ENCODE measurements at places on chromosomes 11 and 22. TPM values are rescaled to one million over a fixed set of nuclear protein-coding genes. Genes with fewer than 3 reads are reported as not detected.

The LRRC74B gene
- 0.24 TPM for total RNA-seq

The HPX gene
- total RNA-seq = 3.4 TPM

DNA sequence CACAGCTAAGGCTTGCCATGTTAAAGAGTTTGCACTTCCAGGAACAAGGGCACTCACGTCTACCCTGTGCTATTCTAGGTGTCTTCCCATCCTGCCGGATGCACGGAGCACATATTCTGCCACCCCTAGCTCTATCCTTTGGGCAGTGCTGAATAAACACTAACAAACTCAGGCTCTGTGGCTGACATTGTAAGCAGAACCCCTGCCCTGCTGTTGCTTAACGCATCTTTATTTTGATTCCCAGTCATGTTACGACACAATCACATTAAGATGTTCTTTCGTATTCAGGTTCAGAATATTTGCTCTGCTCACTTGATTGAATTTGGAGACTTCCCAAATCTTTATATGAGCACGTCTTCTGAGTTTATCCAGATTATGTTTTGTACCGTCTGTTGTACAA, 3.7 kb upstream of the HDHD5 start:
- no peak for DNase-seq

The MYRF gene
- total RNA-seq = 14.2 TPM

GRCh38 chr11:66850588-66851238, 6.2 kb upstream of the LRFN4 start:
- DNase-seq = no peak

- no peak for DNase-seq
These were observed 99.2 kb upstream of the FGF3 start for GRCh38 chr11:69918231-69918937.

DNA sequence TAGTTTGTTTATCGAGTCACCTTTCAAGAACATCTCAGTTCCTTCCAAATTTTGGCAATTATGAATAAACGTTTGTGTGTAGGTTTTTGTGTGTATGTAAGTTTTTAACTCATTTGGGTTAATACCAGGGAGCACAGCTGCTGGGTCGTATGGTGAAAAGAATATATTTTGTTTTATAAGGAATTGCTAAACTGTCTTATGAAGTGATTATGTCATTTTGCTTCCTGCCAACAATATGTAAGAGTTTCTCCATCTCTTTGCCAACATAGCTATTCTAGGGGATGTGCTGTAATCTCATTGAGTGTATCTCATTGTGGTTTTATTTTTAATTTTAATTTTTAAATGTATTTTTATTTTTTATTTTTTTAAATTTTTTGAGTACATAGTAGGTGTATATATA, 27.3 kb downstream of the BCL2L13 start:
- DNase-seq = no peak

DNA sequence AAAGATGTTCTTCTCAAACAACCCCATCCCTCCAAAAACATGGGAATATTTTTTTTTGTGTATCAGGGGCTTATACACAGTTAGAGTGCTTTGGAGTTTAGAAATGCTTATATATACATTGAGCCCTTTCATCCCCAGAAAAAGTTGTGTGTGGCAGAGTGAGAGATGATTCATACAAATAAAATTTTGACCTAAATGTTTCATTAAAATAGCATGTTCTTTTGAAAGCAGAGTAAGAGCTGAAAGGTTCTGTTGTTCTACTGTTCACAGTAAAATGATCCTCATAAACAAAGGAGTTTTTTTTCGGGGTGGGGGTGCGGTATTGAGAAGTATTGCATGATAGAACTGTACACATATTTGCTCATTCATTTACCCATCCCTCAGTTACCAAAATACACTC, 512.4 kb downstream of the DLG2 start:
- peak; percentile 35 for DNase-seq

DNA sequence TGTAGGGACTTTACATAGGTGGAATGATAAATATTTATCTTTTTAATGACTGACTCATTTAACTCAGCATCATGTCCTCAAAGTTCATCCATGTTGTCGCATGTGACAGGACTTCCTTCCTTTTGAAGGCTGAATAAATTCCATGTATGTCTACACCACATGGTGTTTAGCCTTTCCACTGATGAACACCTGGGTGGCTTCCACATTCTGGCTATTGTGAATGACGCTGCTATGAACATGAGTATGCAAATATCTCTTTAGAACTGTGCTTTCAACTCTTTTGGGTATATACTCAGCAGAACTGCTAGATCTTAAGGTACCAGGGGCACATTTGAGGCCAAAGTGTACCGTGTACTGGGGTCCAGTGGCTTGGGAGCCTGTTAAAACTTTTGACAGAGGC, 24.1 kb downstream of the LARGE1 start:
- no peak for DNase-seq

GRCh38 chr11:1968454-1969002, 21.4 kb downstream of the MRPL23 start:
- DNase-seq = no peak

DNA sequence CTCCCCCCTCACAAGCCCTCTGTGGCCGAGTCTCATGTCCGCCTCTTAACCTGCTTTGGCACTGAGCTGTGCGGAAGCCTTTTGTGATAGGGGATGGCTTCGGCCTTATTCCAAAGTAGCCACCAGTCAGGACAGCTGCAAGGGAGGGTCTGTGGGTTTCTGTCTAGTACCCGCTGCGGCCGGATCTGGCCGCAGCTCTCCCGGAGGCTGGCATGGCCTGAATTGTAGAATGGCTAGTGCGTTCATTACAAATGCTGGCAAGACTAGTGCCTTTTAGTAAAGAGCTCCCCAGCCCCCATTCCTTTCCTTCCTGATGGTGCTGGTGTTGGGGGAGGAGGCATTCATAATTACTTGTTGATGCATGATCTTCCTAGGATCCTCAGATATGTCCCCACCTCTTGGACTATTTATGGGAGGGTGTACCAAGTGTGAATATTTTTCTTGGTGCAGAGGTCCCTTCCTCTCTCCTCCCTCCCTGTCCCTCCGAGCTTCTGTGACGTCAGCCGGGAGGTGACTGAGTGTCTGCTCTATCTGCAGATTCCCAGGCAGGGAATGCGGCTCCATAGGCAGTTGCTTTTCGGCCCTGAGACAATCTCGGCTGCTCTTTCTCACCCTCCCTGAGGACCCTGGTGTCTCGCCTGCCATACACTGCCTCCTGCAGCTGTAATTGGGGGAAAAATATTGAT, 108.7 kb upstream of the E2F8 start:
- DNase-seq = no peak

GRCh38 chr11:95923439-95923727, 524 bp downstream of the MTMR2 start:
- DNase-seq = no peak

- peak; percentile 26 for DNase-seq
These were observed 1.3 kb downstream of the C11orf42 start for GRCh38 chr11:6206456-6207180.

DNA sequence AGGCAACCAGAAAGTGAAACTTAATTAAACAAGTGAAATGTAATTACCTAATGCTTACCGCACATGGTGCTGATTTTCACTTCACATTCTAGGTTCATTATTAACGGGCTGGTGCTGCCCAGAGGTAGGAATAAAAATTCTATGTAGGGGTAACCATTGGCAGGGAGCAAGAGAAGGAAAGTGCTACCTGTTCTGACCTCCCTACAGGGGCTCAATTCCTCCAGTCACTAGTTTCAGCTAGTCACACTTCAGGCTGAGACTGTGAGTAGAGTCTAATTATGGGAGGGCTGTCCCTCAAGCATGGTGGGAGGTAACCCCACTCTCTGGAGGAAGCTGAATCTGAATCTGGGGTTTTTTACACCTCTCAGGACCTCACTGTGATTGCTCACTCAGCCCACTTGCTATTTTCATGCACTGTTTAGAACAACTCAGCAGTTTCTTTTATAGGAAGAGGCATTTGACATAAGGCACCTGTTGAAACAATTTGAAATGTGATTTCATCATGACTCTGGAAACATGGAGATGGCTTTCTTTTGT, 75.4 kb downstream of the MAML2 start:
- DNase-seq = no peak

GRCh38 chr11:131690362-131690761, 319.9 kb downstream of the NTM start:
- DNase-seq = no peak

DNA sequence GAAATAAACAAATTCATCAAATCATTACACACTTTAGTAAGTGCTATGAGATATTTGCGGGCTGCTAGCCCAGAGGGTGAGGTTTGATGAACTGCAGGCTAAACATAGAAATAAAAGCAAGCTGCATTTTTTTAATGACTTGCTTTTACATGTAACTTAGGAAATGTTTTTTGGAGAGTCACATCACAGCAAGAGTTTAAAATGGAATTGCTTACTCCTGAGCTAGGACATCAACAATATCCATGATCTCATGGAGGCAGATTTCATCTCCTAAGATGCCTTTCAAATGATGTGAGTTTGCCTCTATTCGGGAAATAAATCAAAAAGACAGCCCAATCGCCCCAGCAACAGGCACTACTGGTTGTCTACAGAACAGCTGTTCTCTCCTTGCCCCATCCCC, 73.4 kb upstream of the CD44 start:
- DNase-seq = no peak

GRCh38 chr11:17432002-17432401, 43.5 kb upstream of the KCNJ11 start:
- peak; percentile 66 for DNase-seq

DNA sequence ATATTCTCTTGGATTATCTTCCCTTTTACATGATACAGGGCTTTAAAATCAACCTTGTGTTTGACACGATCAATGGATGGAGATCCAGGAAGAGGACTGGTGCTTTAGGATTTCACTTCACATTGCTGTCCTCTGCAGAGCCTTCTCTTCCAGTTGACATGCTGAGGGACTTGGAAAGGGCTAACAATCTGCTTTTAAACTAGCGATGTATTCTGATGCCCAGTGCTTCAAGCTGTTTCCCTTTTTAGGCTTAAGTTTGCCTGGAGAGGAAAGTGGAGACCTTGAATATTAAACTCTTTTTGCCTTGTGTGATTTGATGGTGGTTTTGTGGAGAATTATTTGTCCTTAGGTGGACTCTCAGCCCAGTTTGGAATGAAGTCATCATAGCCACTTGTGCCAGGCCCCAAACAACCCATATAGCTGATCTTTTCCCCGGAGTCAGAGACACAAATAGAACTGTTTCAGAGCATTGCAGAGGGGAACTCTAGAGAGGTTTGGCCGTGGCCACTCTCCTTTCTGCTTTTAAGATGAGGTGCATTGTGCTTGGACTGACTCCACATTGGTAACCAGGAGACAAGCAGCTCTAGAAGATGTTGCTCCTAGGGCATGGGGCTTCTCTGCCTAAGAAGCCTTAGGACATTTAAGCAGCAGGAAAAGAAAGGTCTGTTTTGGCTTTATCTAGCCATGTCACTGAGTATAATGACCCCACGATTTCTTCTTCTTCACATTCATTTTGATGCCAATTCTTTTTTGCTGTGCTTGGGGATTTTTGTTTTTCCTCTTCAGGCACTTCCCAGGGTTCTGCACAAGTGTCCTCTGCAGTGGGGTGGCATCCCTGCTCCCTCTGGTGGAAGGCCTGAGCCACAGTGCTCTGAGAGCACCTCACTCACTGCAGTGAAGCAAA, 152.8 kb downstream of the NCAM1 start:
- peak; percentile 74 for DNase-seq

DNA sequence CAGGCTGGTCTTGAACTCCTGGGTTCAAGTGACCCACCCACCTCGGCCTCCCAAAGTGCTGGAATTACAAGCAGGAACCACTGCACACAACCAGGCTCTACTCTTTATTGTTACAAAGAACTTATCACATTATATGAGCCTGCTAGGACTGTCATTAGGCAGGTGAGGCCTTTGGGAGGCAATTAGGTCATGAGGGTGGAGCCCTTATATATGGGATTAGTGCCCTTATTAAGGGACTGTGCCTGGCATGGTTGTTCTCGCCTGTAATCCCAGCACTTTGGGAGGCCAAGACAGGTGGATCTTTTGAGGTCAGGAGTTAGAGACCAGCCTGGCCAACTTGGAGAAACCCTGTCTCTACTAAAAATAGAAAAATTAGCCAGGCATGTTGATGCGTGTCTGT, 10.5 kb upstream of the PSMC3 start:
- no peak for DNase-seq

- no peak for DNase-seq
These were observed 364.0 kb upstream of the FAT3 start for GRCh38 chr11:91860661-91861060.

GRCh38 chr11:60919320-60919719, 4.9 kb upstream of the TMEM132A start:
- DNase-seq = no peak

DNA sequence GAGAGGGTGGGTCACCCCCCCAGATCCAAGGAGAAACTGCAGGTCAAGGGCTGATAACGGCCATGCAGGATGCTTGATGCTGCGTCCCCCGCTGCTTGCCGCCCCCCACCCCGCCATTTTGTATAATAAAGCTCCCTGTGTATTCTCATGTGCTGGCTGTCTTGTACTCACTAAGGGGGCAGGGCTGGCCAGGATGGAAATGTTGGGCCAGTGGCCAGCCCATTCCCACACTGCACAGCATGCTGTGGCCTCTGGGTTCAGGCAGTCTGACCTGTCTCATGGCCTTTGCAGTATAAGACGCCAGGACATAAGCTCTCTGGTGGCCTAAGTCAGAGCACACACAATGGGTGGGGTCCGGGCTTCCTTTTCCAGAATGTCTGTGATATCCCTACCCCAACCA, 421 bp upstream of the PRR33 start:
- no peak for DNase-seq

The MS4A6A gene
- 41.7 TPM for total RNA-seq

GRCh38 chr11:113059548-113059947, 98.3 kb downstream of the NCAM1 start:
- DNase-seq = no peak

GRCh38 chr11:58055806-58056401, 25.2 kb downstream of the OR6Q1 start:
- no peak for DNase-seq

DNA sequence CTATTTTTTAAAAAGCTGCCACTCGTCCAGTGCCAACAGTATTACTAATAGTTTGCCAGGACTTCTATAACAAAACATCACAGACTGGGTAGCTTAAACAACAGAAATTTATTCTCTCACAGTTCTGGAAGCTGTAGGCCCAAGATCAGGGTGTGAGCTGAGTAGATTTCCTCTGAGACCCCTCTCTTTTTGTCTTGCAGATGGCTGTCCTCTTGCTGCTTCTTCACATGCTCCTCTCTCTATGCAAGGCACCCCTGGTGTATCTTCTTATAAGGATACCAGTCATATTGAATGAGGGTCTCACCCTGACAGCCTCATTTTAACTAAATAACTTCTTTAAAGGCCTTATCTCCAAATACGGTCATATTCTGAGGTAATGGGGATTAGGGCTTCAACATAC, 390.9 kb downstream of the DLG2 start:
- DNase-seq = no peak

DNA sequence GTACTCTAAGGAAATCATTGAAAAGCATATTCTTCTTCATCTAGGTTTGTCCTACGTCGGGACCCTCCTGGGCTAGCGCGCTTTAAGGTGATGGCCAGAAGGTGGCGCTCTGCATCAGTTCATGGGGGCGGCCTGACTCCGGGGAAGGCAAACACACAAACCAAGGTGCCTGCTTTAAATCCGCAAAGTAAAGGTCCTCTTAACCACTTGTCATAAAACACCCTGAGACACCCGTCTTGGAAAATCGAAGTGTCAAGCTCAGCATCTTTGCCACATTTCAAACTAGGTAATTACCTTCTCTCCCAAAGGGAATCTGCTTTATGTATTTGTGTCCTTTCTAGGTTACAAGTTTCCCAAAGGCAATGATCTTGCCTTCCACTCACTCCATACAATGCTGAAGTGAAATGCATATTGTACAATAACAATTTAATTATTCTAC, 33.9 kb downstream of the LMO2 start:
- DNase-seq = peak; percentile 65

The PGA4 gene
- 30.8 TPM for total RNA-seq

The MS4A8 gene
- 4.1 TPM for total RNA-seq

All from umbilical cord (tissue), 2 donors.